Globus pallidus (tissue), 1 donor: ENCODE measurements at places on chromosomes 1 and 21.

- DNase-seq: no peak
Measured at GRCh38 chr1:230079199-230080024, 12.4 kb downstream of the GALNT2 start.

DNA sequence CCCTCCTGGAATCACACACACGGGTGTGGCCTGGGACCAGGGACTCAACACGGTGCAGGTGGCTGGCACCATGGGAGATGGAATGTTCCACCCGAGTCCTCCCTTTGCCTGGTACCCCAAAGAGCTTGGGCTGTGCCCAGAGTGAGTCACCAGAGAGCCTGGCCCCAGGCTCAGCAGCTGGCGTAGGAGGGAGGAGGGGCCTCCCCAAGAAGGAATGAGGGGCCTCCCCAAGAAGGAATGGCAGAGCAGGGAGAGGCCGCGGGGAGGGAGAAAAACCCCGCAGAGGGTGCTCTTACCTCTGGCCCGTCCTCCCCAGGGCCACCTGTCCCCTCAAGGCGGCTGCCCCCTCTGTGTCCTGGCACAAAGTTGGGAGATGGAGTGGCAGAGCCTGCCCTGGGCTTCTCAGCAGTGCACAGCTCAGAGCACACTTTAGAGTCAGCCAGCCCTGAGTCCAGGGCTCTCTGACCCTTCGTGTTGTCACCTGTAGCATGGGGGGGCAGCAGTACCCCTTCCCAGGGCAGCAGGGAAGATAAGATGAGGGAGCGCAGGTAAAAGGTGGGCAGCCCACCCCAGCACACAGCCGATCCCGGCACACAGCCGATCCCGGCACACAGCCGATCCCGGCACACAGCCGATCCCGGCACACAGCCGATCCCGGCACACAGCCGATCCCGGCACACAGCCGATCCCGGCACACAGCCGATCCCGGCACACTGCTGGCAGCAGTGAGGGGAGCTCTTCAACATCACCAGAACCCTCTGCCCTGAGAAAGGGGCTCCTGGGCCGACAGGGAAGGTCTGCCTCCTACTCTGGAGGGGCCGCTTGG, 20.2 kb upstream of the KCNAB2 start:
- no peak for DNase-seq

DNA sequence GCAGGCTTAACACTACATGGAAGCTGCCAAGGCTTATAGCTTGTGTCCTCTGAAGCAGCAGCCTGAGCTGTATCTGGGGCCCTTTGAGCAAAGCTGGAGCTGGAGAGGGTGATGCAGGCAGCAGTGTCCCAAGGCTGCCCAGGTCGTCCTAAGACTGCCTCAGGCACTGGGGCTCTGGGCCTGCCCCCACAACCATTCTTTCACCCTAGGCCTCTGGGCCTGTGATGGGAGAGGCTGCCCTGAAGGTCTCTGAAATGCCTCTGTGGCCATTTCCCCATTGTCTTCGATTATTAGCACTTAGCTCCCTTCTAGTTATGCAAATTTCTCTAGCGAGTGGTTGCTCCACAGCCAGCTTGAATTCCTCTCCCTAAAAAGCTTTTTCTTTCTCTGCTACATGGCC, 142.0 kb downstream of the LRIG2 start:
- DNase-seq: no peak

- DNase-seq: no peak
Measured at GRCh38 chr1:208731981-208732821, 488.0 kb upstream of the PLXNA2 start.

GRCh38 chr1:171653796-171654195, 1.3 kb upstream of the MYOC start:
- no peak for DNase-seq

DNA sequence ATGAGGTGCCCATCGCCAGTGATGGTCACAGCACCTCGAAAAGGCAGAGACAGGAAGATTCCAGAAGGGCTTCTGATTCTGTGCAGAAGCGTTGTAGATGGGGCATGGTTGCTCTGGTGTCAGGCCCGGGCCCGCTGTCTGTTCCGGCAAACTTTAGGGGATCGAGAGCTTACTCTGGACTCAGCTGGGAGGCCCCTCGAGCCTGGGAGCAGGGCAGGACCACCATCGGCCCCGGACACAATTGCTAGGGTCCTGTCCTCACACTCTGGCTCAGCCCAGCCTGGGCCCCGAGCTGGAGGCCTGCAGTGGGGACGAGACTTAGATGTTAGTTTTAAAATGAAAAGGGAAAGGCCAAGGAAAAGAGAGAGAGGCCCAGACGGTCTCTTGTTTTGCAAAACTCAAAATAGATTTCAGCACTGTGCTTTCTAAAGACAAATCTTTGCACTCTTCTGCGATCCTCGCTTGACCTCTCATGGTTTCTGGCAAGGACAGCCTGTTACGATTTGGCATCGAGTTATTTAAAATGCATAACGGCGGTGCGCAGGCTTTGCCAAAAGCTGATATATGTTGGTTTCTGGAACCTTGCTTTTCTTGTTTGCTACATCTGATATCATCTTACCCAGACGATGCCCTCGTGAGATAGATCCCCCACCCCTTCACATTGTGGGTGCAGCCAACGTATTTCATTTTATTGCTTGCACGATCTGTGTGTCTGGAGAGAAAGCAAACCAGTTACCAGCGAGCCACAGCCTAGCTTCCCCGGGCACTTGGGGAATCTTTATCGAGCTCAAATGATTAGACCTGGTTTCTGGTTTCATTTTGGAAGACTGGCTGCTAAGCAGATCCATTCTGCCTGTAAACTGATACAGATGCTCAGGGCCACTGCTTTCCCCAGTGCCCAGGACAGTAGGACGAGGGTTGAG, 58.0 kb downstream of the PRDM16 start:
- no peak for DNase-seq

- no peak for DNase-seq
Measured at GRCh38 chr1:1928231-1929101, 9.4 kb upstream of the TMEM52 start.

DNA sequence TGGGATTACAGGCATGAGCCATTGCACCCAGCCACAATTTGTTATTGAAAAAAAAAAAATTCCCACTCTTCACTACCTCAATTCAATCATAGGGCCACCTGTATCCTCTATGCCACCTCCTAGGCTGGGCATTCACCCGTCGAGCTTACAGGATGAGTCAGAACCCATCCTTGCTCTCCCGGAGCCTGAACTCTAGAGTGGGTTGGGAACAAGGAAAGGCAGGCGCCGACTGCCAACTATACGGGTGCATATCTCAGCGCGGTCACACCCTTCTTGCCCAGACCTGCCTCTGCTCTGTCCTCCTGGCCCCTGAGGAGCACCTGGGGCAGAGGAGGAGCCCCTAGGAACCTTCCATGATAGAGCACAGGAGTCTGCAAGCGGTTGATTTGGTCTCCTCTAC, 21.4 kb upstream of the LBR start:
- DNase-seq: no peak

GRCh38 chr1:25572708-25573590, 29.5 kb downstream of the LDLRAP1 start:
- no peak for DNase-seq

DNA sequence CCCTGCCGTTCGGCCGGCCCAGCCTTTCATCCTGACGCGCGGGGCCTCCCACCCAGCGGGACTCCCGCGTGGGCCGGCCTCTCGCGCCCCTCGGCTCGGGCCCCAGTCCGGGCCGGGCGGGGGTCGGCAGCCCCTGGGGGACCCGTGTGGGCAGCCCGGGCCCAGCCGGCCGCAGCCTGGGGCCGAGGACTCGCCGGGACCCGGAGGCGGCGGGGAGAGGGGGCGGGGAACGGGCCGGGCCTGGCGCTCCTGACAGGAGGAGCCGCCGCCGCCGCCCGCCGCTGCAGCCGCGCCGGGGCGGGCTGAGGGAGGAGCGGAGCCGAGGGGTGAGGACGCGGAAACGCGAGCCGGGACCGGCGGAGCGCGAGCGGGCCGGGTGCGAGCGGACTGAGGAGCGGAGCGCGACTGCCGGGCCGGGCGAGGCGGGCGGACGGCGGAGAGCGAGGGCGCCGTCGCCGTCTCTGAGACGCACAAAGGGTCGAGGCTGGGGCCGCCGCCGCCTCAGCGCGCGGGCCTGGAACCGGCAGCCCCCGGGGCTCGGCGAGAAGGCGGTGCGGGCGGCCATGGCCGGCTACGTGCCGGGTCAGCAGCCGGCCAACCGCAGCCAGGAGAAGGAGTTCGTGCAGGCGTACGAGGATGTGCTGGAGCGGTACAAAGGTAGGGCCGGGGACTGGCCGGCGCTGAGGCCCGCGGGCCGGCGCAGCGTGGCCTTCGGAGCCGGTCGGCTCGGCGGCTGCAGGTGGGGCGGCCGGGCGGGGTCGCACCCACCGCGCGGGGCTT, 79.1 kb downstream of the NDUFS5 start:
- peak; percentile 65 for DNase-seq

DNA sequence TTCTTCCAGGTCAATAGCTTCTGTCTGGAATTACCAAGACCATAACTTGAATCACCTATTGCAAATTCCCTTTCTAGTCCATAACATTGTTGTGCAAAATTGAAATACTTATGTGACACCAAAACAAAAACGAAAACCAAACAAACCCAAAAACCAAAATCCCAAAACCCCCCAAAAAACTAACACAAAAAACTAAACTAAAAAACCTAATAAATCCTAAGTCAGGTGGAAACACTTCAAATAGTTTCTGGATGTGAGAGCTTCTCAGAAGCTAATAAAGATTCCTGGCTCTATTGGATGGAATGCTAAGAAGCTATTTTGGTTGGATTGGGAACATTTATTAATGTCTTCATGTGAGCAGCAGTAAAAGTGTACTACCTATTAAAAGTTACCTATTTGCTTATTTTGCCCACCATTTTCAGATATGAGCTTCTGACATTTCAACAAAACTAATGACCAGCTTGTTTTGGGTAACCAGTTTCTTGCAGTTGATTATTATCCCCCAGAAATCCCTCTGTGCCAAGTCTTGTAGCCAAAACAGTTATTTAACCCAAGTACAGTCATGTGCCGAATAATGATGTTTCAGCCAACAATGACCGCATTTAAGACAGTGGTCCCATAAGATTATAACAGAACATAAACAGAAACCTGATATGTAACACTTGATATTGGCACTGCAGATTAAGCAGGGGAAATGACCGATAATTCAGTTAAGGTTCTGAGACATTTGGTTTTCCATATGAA, 76.4 kb downstream of the LTN1 start:
- DNase-seq: no peak

GRCh38 chr1:183859119-183859518, 54.2 kb downstream of the RGL1 start:
- no peak for DNase-seq

- no peak for DNase-seq
Measured at GRCh38 chr1:6996371-6996770, 211.1 kb downstream of the CAMTA1 start.

DNA sequence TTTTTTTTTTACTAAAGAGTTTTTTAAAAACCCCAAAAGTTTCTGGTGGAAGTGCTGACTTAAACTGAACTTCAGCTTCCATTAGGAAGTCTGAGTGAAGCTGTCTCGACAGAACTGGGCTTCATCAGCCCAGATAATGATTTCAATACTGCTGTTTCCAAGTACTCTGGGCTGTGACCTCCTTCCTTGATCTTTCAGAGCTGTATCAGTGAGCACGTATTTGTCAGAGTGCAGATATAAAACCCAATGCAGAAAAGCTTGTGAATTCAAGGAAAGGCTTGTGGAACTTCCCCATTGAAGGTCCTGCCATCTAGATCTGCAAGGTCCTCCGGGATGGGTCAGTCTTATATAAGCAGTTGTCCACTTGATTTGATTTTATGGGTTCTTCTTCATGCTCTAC, 50.1 kb upstream of the RGS21 start:
- DNase-seq: no peak

DNA sequence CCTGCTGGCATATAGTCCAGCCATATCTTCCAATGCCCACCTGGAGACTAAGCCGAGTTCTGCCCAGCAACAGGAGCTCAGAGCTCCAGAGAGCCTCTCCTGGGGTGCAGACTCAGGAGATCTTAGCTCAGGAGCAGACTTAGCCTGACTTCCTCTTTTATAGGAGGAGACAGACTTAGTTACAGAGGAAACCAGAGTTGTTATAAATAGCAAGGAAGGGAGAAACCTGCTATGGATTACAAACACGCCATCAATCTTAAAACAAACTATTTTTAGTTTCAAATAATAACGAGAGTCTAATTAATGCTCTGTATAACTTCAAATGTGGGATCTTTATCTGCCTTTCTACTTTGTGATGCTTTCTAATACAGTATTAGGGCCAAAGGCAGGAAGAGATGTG, 3.3 kb upstream of the KIF21B start:
- DNase-seq: no peak
